ENCODE measurements at places on chromosomes 12 and 14. TPM values are rescaled to one million over a fixed set of nuclear protein-coding genes. Genes with fewer than 3 reads are reported as not detected.

GRCh38 chr12:60308366-60308991 is 712.6 kb downstream of the SLC16A7 start:
- no peak for DNase-seq
- H3K27ac ChIP-seq = no peak overlapping the region
- H3K4me1 ChIP-seq = peaks cover 4% of the 10 kb centered on the region
- no peaks in the 10 kb centered on the region for H3K27me3 ChIP-seq
- no peak overlapping the region for H3K4me3 ChIP-seq
- H3K36me3 ChIP-seq = no peaks in the 10 kb centered on the region

DNA sequence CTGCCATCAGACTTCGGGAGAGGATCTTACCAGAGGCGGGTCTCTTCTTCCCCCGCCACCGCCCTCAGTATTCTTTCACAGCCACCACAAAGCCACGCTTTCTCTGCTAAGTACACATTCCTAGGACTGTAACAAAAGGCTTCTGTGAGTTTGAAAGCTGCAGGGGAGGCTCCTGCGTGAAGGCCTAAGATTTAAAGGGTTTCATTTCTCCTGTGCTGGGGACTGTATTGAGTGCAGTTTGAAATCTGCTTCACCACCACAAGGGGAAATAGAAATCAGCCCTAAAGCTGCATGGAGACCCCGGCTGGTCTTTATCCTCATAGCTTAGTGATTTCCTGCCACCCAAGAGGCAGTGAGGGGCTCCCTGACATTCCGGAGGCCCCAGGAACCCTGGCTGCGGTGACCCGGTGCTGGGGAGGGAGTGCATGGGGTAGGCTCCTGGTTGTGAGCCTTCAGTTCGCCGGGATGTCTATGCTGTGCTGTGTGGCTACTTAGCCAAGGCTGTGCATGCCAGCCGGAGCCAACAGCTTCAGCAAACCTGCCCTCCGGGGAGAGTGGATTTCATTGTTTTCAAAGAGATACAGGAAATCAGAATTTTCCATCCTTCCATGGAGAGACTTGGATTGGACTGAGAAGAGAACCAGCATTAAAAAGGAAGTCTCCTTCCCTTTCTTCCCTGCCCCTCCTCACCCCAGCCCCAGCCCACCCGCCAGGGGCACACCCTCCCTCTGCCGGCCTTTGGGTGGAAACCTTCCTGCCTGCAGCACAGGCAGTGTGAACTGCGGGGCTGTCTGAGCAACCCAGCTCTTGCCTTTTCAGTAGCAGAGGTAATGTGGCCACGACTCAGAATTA is 163.3 kb downstream of the ETV6 start:
- DNase-seq = peak; percentile 45
- no peaks in the 10 kb centered on the region for H3K27me3 ChIP-seq
- peak overlapping the region; percentile 33 for H3K4me3 ChIP-seq
- no peaks in the 10 kb centered on the region for H3K36me3 ChIP-seq
- H3K4me1 ChIP-seq = peaks cover 74% of the 10 kb centered on the region

GRCh38 chr12:75120311-75120711 is 89.3 kb downstream of the KCNC2 start:
- H3K4me3 ChIP-seq = no peak overlapping the region
- DNase-seq = no peak
- no peak overlapping the region for H3K27ac ChIP-seq
- H3K4me1 ChIP-seq = no peaks in the 10 kb centered on the region

DNA sequence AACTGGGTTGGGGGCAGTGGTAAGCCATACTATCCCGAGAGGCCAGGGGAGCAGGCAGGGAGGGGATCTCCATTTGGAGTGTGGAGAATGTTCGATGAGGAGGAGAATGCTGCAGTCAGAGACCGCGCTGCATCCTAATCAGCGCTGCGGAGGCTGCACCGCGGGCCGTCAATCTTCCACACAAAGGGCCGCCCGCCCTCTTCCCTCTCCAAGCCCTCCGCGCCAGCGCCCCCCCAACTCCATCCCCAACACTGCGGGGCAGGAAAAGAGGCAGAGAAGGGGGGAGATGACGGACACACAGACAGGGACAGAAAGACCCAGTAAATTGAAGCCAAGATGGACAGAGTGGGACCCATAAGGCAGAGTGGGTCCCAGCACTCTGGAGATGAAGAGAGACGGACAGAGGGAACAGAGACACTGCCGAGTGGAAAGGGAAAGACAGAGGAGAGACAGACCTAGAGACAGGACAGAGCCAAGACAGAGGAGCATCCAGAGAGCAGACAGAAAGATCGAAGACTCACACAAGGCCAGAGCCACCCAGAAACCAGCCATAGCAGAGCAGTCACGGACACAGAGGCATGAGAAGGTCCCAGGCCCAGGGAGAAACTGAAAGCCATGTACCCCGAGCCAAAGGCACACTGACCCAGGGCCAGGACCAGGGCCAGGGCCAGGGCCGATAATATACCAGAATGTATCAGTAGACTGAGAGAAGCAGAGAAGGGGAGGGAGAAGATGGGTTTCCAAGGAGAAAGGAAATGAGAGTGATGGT is 3.5 kb downstream of the CISTR start:
- H3K4me3 ChIP-seq = no peak overlapping the region
- H3K4me1 ChIP-seq = peaks cover 11% of the 10 kb centered on the region
- no peak overlapping the region for H3K27ac ChIP-seq
- peaks cover 15% of the 10 kb centered on the region for H3K27me3 ChIP-seq

GRCh38 chr12:83190631-83191390 is 504.1 kb downstream of the TMTC2 start:
- DNase-seq = no peak
- peaks cover 11% of the 10 kb centered on the region for H3K4me1 ChIP-seq
- H3K36me3 ChIP-seq = no peaks in the 10 kb centered on the region
- H3K4me3 ChIP-seq = no peak overlapping the region

DNA sequence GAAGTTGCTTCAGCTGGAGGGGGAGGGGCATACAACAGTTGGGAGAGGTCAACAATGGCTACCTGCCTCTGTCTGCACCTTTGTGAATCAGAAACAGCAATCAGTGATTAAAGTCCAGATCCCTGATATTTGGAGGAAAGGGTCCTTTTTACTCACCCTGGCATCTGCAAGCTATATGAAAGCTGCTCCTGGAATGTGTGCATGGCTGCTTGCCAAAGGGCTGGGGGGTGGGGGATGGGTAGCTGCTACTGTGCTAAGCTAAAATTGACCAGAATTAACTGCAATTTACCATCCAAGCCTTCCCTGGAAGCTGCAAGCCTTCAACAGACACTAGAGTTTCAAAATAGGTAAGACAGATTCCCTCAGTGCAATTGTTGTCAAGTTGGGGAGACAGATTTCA is 13.5 kb upstream of the GTF2A1 start:
- peaks cover 11% of the 10 kb centered on the region for H3K4me1 ChIP-seq
- no peaks in the 10 kb centered on the region for H3K27me3 ChIP-seq
- DNase-seq = no peak
- peaks cover 6% of the 10 kb centered on the region for H3K36me3 ChIP-seq
- no peak overlapping the region for H3K4me3 ChIP-seq

- peaks cover 31% of the 10 kb centered on the region for H3K4me1 ChIP-seq
- no peak for DNase-seq
- peaks cover 6% of the 10 kb centered on the region for H3K27me3 ChIP-seq
- H3K4me3 ChIP-seq = peak overlapping the region; percentile 93
- H3K27ac ChIP-seq = peak overlapping the region; percentile 70
Measured at GRCh38 chr12:109995361-109995685, 845 bp downstream of the GIT2 start.

DNA sequence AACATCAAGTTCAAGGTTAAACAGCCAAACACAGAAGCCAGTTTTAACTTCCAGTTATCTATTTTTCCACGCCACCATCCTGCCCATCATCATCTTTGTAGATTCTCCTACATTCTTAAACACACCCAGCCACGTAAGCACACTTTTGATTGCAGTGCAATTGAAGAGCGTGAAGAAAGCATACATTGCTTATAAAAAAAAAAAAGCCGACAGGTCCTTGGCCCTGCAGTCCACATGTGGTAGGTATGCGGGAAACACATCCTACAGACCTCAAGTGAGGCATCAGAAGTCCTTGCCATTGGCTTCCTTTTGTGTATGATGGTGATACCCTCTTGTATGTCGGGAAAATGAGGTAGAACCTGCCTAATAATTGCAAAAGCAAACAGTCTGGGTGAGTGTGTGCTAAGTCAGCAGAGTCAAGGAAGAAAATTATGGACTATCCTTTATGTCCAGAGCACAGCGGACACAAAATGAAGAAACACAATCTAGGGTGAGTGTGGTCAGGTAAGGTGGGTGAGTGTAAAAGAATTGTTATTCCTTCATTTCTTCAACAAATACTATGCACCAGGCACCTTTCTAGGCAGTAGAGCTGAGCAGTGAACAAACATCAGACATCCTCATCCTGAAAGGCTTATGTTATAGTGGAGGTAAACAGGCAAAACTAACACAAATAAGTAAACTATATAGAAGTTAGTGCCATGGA is 51.5 kb downstream of the EID3 start:
- no peak for DNase-seq
- peaks cover 9% of the 10 kb centered on the region for H3K36me3 ChIP-seq
- peaks cover 20% of the 10 kb centered on the region for H3K4me1 ChIP-seq
- H3K27me3 ChIP-seq = no peaks in the 10 kb centered on the region

Gene CMA1
- not detected for total RNA-seq

Gene ARHGEF40
- 58.8 TPM for total RNA-seq

Measured in WTC11 (cell line).